ENCODE measurements at places on chromosomes 13 and 19.
A peak's percentile ranks its signal among the peaks of the same experiment; 100 is the strongest.

- DNase-seq = no peak
These were observed 10.5 kb downstream of the DDX39A start for GRCh38 chr19:14408491-14409145.

GRCh38 chr19:53872762-53873161 is 5.1 kb downstream of the MYADM start:
- DNase-seq = no peak

GRCh38 chr19:29062475-29063435 is 150.2 kb downstream of the UQCRFS1 start:
- DNase-seq = no peak

- DNase-seq = no peak
These were observed 643.6 kb downstream of the PCDH9 start for GRCh38 chr13:66586489-66586888.

GRCh38 chr13:80399340-80400163 is 58.6 kb upstream of the SPRY2 start:
- peak; percentile 45 for DNase-seq

DNA sequence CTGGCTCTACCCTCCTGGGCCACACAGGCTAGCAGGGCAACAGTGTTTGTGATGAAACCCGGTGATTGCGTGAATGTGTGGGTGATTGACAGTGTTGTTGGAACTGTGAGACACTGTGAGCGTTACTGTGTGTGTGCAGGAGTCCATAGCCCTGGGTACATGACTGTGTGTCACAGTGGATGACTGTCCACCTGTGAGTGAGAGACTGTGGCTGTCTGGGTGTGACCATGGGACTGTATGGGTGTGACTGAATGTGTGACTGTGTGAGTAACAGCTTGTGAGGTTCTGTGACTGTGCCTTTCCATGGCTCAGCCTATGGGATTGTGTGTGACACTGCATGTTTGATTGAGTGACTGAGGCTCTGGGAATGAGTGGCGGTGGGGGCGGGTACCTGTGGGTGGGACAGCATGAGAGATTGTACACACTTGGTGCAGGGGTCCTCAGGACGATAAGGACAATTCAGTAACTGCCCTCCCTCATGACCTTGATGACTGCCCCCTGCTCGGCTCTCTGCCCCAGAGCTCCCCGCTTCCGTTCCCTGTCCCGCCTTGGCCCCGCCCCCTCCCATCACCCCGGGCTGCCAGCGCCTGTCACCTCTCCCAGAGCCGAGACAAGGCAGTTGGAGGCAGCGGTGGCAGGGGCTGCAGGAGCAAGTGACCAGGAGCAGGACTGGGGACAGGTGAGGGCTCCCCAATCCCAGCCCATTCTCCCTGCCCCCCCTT is at the start of gene GIPR:
TSS of gene GIPR (plus strand) at position 602 of the 722 bp plus-strand sequence. CDS start 1,300 bp downstream, outside the sequence.
- DNase-seq = peak; percentile 27

DNA sequence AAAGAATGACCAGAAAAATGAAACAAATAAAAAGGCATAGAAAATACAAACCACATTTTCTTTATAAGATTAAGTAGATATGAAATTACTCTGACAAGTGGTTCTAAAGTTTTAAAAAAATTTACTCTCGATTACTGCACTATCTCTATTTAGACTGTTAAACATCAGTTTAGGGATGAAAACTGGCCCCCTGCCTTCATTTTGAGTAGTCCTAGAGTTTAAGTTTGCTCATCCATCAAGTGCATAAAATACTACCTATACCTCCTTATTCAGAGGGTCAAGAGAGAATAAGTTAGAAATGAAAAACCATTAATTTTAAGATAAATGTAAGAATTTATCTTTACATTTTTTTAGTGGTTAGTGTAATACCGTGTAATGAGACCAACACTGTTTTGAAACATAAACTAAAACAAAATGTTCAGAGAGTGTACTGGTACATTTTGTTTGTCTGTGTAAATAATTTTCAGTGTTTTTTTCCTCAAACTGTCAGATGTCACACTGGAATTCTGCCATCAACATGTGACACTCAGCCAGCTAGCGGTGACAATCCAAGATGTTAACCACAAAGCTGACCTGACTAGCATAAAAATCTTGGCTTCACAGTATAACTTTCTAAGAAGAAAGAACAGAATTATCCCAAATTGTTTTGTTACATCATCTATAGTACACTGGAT is 184.8 kb upstream of the PCDH20 start:
- DNase-seq = no peak

DNA sequence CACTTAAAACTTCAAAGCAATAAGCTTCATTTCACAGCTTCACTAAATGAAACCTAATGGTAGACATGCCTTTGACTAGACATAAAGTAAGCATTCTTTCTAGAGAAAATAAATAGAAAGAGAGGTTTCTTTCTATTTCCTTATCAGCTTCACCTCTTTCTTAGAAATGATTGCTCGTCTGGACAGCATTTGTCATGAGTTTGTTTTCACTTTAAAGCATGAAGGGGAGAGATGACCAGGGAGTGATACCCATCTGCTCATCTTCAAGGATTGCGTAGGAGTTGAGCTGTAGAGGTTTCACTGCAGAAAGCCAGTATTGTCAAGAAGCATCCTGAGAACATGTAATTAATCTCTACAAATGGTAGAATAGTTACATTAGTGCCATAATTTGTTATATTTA is 61.3 kb downstream of the COL4A2 start:
- DNase-seq = no peak

GRCh38 chr13:29105779-29106178 is 285.6 kb downstream of the MTUS2 start:
- no peak for DNase-seq

- peak; percentile 50 for DNase-seq
These were observed 20.4 kb downstream of the MISP start for GRCh38 chr19:771332-771785.

DNA sequence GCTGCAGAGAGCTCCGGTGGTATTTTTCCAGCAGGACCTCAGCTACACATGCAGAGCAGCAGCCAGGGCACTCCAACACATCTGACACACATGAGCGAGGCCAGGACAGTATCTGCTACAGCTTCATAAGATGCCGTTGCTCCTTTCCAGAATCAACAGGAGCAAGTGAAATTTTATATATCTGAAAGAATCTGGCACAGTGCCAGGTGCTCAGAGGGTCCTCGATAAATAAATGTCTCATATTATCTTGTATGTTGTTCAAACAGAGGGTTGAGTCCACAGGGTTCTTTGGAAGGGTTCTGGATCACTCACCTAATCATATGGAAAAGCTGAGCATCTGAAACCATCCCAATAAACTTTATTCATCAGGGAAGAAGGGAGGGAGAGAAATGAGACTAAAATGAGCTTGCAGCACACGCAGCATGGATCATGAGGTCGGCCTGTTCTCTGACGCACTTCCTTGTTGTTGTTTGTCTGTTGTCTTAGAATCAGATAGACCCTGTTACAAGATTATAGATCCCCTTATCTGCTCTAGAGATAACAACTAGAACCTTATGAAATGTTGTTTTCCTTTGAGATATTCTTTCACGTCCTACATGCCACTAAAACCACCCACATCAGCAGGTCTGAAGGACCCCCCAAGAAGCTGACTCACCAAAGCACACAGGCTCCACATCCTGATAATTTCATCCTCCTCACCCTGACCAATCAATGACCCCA is 3.2 kb upstream of the METTL21C start:
- no peak for DNase-seq

DNA sequence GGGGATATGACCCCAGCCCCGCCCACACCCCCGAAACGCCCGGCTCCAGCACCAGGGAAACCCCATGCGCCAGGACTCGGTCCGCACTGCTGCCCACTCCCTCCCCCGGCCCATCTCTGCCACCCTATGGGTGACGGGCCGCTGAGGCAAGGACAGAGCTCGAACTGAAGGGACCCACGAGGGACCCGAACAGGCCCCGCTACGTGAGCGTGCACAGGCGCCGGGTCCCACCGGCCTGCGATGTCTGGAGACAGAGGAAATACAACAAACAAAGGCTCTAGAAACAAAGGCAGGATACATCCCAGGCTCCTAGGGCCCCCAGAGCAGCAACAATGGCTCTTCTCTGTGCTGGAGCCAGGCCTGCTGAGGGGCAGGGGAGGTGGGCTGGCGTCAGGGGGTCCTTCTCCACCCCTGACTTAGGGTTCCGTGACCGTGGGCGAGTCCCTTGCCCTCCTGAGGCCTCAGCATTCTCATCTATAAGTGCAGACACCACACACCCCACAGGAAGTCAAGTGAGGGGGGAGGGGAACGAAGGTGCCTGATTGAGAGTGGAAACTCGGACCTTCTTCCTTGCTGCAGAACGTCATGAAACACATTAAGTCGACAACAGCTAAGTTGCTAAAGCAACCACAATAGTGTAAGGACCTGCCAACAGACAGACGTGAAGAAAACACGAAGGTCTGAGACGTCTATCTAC is 3.1 kb downstream of the ABHD17A start:
- no peak for DNase-seq

GRCh38 chr13:113327391-113327765 is 30.3 kb downstream of the LAMP1 start:
- DNase-seq = no peak

DNA sequence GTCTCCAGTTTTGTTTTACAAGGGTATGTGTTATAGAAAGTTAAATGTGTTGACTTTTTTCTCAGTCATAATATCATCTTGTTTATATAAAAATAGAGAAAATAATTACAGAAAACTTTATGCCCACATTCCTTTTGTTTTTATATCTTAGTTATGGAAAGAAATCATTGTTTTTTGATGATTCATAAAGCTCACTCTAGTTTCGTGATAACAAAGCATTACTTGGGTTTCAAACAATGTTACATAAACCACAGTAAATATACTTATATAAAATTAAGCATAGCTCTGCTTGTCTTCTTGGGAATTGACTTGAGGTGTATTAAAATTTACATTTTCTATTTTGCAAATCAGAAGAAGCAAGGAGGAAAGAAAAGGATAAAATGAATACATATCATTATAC is 111.8 kb downstream of the SGCG start:
- DNase-seq = no peak

DNA sequence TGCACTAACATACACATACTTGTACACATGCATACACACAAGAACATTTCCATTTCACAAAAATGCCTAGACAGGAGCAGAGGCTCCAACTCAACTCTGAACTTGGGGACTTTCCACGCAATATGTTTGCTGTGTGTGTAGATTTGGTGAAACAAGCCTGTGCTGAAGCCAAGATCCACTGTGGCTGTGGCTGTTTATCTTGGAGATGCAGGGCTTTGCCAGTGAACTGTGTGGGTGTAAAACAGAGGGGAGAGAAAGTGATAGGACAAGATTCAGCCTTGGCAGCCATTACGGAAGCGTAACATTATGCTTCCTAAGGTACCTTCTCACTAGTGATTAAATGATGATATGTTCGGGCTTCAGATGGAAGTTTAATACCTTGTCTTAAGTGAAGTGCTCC is 73.2 kb upstream of the MBNL2 start:
- no peak for DNase-seq
